ENCODE measurements at places on chromosomes 2 and 18.

DNA sequence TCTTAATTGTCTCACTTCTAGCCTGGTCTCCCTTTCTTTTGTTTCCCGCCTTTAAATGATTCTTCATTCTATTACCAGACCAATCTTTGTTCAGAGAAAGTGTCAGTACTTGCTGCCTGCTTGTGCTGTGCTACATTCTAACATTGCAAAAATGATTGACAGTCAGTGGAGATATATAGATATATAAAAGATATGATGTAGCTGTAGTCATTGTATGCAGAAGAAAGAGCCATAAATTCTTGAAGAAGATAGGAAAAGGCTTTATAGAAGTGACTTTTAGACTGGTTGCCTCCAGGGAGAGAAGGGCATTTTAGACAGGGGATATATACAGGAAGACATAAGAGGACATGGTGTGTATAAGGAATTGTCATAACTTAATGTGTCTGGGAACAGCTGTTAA is 13.6 kb downstream of the AGPS start:
- no peak for DNase-seq

GRCh38 chr2:46719487-46719886 is 196.1 kb downstream of the MCFD2 start:
- DNase-seq = no peak

DNA sequence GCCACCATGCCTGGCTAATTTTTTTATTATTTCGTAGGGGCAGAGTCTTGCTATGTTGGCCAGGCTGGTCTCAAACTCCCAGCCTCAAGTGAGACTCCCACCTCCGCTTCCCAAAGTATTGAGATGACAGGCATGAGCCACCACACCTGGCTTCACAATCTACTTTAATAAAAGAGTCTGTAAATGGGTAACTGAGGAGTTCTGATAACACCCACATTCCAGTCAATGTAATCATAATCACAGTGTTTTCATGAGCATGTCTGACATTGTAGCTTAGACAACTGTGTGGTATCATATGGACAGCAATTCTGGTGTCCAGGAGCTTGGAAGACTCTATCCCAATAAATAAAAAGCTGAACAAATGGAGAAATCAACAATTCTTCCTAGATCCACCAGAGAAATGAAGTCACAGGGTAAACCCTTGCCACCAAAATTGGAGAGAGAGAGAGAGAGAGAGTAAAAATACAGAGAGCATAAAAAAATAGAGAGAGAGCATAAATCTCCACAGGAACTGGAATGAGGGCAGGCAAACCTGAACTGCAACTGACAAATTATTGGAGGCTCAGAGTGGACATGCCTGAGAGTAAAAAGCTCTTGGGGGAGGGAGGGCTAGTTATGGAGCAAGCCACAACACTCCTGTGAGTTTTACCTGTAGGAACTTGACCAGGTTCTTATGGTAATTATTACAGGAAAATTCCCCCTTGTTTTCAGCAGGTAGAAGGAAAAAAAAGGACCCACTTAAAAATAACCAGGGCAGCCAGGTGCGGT is 12.4 kb upstream of the NBEAL1 start:
- no peak for DNase-seq

DNA sequence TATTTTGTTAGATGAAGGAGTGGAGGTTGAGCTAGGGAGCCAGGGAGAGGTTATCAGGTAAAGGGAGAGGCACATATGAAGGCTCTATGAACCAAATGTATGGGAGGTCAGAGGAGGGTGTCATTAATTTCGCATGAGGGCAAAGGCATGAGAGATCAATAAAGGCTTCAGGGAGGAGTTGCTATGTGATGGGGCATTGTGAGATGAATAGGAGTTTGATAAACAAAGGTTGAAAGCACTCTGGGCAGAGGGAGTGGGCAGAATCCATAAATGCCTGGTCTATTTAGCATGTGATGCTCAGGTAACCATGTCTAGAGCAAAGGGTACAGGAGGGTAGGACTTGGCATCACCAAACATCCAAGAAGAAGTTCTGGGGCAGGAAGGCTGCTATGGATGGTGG is 273.4 kb downstream of the HAUS1 start:
- no peak for DNase-seq

DNA sequence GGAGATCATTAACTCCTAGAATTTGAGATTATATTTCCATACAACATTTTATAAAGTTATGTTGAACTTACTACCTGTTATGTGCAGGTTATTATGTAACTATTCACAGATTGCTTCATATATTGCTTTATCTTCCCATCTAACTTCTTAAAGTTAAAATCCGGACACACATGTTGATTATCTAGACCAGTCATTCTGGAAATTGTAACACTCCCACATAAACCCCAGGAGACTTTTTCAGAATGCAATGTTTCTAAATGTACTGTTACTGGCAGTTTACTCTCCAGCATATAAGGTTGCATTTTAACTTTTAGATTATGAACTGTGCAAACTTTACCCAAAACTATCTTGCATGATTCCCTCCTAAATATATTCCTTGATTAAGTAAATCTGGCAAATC is 70.5 kb upstream of the FAM117B start:
- DNase-seq = no peak

- no peak for DNase-seq
Measured at GRCh38 chr2:239910851-239911640, 114.1 kb downstream of the NDUFA10 start.

GRCh38 chr2:866009-866680 is 84.5 kb upstream of the SNTG2 start:
- no peak for DNase-seq

GRCh38 chr2:199186301-199186751 is 271.4 kb downstream of the SATB2 start:
- no peak for DNase-seq

DNA sequence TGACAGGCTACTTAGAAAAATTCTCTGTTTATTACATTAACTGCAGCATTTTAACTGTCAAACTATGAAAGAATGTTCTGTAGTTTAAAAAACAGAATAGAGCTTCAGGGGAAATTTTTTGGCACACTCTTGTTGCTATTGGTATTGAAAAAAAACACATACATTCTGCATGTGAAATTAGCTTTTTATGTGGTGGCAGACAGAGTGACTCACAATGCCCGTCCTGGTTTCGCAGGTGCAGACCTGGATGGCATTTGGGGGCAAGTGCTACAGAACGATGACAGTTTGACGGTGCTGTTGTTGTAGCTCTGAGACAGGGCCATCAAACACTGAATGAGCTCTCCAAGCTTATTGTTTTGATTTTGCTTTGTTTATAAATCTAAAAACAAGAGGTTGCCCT is 105.0 kb upstream of the MAP3K20 start:
- no peak for DNase-seq

DNA sequence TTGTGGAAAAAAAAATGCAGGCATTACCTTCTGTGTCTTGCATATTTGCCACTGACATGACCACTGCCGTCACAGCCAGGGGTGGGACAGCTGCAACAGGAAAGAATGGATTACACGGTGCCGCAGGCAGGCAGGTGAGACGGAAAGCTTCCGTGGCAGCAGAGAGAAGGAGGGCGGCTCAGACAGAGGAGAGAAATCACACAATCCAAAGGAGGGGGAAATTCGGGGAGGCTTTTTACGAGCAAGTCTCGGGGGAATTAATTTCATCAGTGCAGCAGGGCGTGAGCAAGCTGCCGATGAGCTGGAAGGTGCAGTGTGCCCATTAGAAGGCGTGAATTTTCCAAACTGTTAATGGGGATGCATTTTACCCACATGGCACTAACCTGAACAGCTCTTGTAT is 234.8 kb upstream of the PXDN start:
- no peak for DNase-seq

- no peak for DNase-seq
Measured at GRCh38 chr18:36088256-36088655, 20.9 kb upstream of the RPRD1A start.

DNA sequence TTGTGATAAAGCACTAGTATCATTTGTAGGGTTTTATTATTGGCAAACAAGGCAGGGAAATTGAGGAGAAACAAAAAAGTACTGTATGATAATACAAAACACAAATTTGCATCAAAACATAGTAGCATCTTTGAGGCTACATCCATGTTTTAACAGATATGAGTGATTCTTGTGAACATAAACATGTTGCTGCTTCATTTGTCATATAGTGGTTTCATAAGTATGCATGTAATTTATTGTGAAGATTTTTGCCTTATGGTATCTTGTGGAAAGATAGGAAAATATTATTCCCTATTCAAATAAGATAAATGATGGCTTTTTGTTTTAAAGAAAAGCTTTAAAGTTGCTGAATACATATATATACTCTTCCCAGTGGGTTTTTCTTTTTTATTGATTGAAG is 60.3 kb downstream of the VRK2 start:
- no peak for DNase-seq

GRCh38 chr2:101328474-101329007 is 20.0 kb upstream of the RNF149 start:
- DNase-seq = no peak

DNA sequence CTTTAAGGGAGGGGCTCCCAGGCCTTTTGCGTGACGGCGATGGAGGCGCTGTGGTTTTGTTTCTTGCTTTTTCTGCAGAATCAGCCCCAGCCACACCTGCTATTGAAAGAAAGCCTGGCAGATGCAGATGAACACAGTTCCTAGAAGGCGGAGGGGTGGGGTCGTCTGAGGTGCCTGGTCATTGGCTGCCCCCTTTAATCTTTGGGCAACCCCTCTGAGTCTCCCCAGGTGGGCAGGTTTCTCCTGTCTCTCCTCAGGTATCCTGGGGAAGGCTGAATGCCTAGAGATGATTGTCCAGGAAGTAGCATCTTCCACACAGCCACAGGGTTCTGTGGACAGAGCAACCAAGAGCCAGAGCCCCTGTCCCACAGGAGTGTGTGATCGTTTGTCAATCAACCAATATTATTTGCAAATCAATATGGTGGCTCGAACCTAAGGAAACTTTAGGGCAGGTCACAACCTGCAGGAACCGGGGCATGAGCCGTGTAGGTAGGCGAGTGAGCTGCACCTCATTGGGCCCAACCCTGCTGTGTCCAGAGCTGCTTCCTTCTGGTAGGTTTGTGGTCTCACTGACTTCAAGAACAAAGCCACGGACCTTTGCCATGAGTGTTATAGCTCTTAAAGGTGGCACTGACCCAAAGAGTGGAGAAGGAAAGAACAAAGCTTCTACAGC is 104.3 kb downstream of the NDUFA10 start:
- no peak for DNase-seq

- no peak for DNase-seq
Measured at GRCh38 chr2:130822766-130823165, 13.9 kb upstream of the ARHGEF4 start.

DNA sequence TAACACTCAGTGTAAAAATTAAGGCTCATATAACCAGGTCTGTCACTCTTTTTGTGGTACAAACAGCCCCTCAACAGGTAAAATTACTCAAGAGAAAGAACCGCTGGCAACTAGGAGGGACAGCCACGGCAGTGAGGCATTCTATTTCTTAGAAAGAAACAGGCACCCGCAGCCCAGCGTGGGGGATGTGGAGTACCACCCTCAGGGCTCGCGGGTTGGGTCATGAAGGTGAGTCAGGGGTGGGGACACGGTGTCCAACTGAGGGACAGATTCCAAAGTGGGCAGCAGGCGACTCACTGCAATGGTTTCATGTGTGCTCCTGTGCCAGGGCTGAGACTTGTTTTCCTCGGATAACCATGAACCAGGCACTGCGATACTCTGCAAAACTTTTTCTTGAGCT is 129.4 kb downstream of the DTNB start:
- no peak for DNase-seq

GRCh38 chr18:31438402-31438801 is 9.1 kb upstream of the DSG3 start:
- DNase-seq = no peak

DNA sequence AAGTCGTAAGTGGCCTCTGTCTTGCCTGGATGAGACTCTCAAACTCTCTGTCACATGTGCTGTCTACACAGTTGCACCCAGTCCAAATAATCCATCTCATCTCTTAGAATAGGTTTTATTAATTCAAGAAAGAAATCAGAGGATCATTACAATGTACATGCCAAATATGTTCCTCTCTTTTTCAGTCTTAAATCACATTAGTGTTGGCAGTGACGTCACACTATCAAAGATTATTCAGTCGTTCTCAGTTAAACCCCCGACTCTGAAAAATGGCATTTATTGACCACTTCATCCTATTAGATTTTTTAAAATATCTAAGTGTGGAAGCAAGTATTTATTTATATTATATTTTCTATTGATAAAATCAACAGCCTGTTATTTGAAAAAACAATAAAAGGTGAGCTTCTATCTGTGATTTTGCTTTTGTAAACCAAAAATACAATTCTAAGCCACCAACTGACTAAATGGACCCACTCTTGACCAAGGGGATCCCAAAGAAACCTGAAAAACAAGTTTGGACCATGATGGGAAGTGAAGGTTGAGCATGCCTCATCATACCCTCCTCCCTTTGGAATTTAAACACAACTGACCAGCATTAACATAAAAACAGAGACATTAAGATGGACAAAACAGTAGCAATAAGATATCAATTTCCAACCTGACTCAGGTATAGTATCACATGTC is 1894.4 kb upstream of the LRRTM1 start:
- no peak for DNase-seq

- no peak for DNase-seq
Measured at GRCh38 chr2:15069149-15069548, 436.6 kb downstream of the LRATD1 start.

- DNase-seq = no peak
Measured at GRCh38 chr2:241833101-241833663, 24.2 kb downstream of the NEU4 start.

- DNase-seq = no peak
Measured at GRCh38 chr2:131042148-131042775, 51.0 kb downstream of the FAM168B start.

DNA sequence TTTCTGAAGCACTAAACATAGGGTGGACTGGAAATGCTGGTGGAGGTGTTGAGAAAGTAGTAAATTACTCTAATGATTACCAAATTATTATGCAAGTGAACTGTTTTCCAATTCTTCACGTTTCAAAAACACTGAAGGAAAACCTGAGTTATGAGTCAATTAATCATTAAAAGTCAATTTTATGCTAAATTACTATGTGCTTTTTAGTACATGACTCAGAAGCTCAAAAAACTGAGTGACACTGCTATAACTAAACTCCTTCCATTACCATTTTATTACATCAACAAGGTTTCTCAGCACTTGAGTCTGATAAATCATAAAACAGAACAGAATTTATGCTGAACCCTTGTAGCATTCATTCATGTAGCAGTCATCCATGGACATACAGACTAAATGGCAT is 20.4 kb downstream of the CHMP3 start:
- no peak for DNase-seq

- no peak for DNase-seq
Measured at GRCh38 chr2:167749016-167749415, 498.4 kb downstream of the STK39 start.

DNA sequence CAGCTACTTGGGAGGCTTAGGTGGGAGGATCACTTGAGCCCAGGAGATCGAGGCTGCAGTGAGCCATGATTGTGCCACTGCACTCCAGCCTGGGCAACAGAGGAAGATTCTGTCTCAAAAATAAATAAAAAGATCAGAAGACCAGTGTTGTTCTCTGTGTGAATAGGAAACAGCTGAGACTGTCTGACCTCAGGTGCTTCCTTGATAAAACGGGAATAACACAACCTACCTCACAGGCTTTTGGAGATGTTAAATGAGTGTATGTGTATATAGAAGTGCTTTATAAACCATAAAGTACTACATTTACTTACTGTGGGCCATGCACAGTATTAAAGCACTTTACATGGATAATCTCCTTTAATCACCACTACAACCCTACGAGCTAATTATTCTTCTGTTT is 9.9 kb upstream of the CETN1 start:
- no peak for DNase-seq

GRCh38 chr18:13625843-13626543 is 100.4 kb downstream of the FAM210A start:
- DNase-seq = no peak

All from effector memory CD4-positive, alpha-beta T cell (primary cell).